Activated gamma-delta T cell (primary cell): ENCODE measurements at places on chromosomes 7 and 10.

DNA sequence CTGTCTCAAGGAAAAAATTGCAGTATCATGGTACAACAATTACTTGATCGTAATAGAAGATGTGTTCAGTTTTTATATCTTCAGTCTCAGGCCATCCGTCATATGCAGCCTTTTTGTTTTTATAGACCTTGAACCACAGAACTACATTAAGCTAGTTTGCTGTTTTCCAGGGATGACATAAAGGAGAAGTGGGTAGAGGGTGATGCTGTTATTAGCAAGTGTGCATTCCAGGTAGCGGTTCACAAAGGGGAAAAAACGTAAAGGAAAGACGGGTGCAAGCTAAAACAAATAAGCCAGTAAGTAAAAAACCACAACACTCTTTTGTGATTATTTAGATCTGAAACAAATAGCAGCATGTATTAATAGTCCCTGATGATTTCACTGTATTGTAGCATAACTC, 71.7 kb downstream of the BMPR1A start:
- no peak for DNase-seq

GRCh38 chr7:81769891-81770727, at the start of gene HGF:
TSS of gene HGF (minus strand) at chr7:81770047. CDS start at chr7:81769971, 76 bp downstream.
- no peak for DNase-seq

- DNase-seq = no peak
Observed at GRCh38 chr7:117667456-117667855, 187.6 kb downstream of the CFTR start.

DNA sequence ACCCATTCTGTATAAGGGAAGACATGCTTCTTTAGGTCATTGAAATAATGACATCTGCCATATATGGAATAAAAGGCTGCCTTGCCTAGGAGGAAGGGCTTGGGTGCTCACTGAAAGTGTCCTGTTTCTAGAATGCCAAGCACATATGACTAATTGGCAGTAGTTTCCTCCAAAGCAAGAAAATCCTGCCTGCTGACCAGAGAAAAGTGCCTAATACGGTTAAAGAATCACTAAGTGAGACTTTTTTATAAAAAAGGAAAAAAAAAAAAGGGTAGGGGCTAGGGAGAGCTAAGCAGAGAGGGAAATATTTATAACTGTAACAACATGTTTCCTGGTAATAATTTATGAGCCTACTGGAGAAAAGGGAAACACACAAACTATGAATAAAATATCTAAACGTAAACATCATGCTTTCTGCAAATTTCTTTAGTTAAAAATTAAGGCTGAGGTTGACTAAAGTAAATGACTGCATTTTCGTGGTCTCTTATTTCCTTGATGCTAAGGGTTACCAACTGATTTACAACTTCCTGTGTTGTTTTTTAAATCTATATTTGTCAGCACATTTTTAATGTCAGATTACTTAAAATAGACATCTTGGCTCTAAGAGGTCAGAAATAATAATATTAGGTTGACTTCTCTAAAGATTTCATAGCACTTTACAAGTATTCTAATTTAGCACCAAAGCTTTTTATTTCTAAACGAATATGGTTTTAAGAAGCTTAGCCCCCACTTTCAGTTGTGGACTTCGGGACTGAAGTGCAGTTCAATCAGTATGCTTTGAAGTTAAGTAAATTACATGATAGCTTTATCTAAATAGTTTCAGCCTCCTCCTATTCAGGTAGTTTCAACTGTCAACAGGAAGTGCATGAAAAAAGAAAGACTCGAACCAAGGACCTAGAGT, 89.6 kb downstream of the CABCOCO1 start:
- DNase-seq = no peak

DNA sequence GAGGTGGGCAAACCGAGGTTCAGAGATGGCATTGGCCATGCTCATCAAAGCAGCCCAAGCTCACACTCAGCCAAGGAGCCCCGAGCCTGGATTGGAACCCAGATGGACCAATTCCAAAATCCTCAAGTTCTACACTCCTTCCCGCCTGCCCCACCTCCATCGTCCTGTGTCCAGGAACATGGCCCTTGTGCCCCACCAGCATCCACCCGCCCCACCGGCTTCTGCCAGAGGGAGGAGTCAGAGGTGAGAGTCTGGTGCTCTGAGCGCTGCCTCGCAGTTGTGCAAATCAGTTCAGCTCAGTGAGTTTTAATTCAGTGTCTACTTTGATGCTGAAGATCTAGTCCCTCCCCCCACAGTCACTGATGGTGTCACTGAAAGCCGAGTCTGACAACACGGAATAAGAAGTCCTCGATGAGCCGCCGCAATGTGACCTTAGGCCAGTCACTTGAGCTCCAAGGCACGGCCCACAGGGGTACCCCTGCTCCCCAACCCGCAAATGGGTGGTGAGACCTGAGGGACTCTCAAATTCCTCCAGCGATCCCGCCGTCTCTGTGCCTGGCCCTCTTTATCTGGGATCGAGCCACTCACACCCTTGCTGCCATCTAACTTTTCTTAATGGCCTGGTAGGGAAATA, 26.3 kb downstream of the PRKAG2 start:
- DNase-seq = no peak

GRCh38 chr10:128867210-128867609, 599.8 kb upstream of the MGMT start:
- no peak for DNase-seq

DNA sequence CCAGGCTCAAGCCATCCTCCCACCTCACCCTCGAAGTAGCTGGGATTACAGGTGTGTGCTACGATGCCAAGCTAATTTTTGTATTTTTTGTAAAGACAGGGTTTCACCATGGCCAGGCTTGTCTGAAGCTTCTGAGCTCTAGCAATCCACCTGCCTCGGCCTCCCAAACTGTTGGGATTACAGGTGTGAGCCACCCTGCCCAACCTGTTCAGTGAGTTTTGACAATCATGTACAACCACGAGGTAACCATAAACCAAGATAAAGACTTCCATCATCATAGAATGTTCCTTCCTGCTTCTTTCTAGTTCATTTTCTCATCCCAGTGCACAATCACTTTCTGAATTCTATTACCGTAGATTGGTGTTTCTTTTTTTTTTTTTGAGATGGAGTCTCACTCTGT, 30.5 kb upstream of the MKRN1 start:
- no peak for DNase-seq

- DNase-seq = no peak
Observed at GRCh38 chr7:149171892-149172533, 23.3 kb upstream of the ZNF282 start.
